ENCODE measurements at places on chromosomes 11 and 22.

DNA sequence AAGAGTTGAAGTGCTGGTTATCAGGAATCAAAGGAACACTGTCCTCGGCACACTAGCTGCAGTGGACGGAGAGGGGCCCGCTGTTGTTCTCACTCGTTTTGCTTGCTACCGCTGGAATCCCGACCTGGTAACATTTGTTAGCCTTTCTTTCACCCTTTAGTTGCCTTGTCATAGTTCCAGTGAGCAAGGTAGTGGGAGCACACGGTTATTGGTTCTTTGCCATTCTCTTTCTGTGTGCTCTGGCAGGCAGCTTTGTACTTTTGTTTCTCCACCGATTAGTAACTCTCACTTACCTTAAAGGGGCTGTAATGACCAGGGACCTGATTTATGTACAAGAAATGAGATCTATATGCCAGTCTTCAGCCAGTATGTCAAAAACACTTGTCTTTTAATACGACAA is 1.8 kb downstream of the DEPDC7 start:
- no peak for DNase-seq

DNA sequence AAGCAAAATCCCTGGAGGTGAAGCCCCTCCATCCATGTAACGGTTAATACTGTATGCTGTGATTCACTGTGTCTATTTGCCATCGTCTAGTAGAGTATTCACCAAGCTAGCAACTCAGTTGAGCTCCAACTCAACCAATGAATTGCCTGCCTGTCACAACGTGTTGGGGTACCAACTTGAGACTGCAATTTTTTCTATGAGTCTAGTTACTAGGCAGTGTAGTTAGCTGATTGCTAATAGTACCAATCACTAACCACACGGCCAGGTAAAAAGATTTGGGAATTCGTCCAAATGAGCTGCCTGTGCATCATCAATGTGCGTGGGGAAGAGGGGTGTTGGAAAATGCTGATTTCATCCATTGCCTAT is 1.0 kb upstream of the BTG4 start:
- no peak for DNase-seq

DNA sequence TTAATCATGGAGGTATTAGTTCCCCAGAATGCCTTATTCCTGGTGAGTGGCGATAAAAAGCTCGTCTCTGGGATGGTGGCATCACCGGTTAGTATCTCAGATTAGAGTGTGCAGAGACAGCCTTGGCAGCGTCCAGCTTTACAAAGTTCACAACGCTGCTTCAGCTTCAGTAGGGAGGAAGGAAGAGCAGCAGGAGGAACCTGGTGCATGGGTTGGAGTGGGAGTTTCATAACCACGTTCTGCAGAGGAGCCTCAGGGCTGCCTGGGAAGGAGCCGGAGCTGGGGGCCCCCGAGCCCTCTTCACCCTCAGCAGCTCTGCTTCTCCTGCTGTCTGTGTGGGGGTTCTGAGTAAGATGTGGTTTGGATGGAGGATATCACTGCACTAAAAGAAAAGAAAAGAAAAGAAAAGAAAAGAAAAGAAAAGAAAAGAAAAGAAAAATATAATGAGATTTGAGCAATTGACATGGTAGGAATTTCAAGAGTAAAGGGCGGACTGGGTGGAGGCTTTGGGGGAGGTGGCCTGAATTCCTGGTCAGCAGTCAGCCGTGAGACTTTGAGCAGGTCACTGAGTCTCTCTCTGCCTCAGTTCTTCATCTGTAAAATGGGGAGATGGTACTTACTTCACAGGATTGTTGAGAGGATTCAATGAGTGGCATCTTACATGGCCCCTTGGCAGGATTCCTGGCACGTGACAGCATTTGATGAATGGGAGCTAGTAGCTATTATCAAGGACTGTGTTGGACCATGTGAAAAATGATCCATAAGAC is 6.5 kb downstream of the ASPHD2 start:
- DNase-seq = no peak

GRCh38 chr11:37177721-37178120 is 579.7 kb upstream of the RAG2 start:
- DNase-seq = no peak

- no peak for DNase-seq
Measured at GRCh38 chr22:28620244-28620922, 59.3 kb downstream of the TTC28 start.

- no peak for DNase-seq
Measured at GRCh38 chr11:3014057-3014938, 22.2 kb upstream of the NAP1L4 start.

DNA sequence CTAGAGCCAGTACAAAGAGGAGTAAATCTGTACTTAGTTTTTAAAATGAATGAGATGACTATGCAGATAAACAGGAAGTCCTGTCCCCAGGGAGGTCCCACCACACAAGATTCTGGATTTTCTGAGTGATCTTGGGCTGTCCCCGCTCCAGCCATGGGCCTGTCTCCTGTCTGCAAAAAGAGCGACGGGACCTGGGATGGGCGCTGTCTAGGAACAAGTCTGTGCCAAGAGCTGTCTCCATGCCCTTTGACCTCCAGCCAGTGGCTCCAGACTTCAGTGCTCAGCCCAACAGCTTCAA is 6.0 kb downstream of the CSNK1E start:
- no peak for DNase-seq

- peak; percentile 1 for DNase-seq
Measured at GRCh38 chr11:90476442-90477007, 253.7 kb upstream of the CHORDC1 start.

DNA sequence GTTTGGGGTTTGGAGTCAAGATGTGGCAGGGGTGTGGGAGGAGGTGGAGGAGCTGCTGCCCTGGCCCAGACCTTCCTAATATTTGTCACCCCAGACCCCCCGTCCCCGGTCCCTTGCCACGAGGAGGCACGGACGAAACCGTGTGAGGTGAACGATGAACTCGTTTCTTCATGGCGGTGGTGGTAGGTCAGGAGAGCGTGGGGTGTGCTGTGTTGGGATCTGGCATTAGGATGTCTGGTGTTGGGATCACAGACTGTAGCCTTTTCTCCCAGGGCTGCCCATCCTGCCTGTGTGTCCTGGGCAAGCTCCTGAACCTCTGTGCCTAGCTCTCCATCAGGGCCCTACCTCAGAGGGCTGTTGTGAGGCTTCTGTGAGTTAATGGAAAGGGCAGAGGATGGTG is 8.4 kb downstream of the MAPK8IP2 start:
- no peak for DNase-seq

DNA sequence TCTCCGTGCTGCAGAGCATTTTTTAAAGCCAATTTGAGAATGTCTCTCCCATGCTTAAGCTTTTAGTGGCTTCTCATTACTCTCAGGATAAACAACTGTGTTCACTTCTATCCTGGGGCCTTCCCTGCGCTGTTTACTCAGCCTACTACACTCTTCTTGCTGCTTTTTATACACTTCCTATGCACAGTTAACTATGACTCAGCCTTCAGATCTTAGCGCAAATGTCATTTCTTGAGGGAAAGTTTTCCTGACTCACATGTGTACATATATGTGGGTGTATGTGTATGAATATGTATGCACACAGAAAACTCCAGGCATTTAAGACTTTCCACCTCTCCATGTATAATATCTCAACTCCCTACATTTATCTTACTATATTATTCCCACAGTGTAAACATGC is 9.8 kb downstream of the THAP12 start:
- DNase-seq = no peak

- no peak for DNase-seq
Measured at GRCh38 chr11:102912482-102912830, 37.7 kb upstream of the MMP12 start.

GRCh38 chr11:29495676-29496075 is 521.2 kb downstream of the KCNA4 start:
- no peak for DNase-seq

GRCh38 chr22:26453812-26454500 is 24.9 kb downstream of the ASPHD2 start:
- no peak for DNase-seq

- DNase-seq = no peak
Measured at GRCh38 chr11:79942090-79942489, 501.3 kb upstream of the TENM4 start.

DNA sequence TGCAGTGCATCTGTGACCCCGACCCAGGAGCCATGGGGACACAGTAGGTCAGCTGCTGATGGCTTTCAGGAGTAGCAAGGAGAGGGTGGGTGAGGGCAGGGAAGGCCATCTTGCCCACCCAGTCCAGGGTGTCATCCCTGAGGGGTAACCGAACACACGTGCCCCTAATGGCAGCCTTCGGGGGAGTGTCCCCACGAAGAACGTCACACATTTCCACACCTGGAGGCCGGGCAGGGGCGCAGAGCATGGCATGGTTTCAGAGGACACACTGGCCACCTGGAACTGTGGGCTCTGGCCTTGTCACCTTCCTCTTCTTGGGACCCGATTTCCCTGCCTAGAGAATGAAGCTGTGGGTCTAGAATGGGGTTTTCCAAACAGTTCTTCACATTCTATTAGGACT is 19.4 kb upstream of the BAIAP2L2 start:
- DNase-seq = no peak

All from substantia nigra (tissue), 51 donors.